ENCODE measurements at places on chromosomes 7 and 10.

DNA sequence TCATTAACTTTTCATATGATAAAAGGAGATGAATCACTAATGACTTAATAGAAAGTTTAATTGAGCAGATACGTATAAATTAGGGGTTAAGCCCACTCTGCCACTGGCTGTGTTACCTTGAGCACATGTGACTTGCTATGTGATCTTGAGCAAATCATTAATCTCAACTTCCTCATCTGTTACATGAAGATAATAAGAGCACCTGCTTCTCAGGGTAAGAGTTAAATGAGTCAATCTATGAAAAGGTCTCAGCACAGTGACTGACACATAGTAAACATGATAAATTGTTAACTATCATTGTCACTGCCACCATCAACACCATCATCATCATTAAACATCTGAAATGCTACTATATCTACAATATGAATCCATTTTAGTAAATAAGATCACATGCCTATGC is 110.8 kb downstream of the TPK1 start:
- DNase-seq: no peak

DNA sequence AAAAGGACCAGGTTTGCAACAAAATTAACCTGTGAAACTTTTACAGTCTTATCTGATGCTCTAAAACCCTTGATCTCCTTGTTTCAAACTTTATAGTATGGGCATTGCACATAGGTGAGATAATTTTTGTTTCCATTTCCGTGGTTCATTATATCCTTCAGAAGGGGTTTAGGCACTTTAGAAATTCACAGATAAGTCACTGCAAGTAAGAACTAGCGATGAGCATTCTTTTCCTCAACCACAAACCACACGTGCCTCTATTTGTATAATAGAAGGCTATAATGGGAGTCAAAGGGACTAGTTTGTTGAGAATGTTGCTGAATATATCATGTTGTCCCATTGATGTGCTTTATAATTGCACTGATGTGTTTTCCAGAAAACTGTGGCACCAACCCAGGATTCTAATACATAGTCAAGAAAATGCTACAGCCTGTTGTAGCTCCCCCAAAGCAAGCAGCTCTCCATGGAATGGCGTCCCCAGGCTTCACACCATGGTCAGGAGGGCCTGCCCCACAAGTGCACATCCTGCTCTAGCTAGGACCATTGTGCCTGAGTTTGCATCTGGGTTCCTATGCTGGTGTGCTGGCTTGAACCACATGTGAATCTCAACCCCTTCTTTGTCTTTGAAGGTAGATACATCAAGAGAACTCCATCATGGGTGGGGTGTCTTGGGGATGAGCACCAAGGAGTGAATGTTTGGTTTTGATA is 14.0 kb upstream of the ATXN7L1 start:
- no peak for DNase-seq

DNA sequence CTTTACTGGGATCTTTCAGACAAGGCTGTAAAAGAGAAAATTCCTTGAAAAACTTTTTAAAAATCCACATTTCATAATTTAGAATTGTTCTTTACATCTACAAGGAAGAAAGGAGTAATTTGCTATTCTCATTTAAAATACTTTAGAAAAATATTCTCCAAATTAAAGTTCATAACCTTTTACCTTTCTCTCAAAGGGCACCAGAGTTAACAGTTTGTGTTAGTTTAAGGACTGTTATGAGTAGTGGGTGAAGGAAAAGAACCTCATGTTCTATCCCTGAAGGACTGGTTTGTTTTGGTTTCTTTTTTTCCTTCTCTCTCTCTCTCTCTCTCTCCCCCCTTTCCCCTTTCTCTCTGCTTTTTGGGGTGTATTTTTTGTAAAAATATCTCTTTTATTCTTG is 4.1 kb downstream of the AGMO start:
- no peak for DNase-seq

DNA sequence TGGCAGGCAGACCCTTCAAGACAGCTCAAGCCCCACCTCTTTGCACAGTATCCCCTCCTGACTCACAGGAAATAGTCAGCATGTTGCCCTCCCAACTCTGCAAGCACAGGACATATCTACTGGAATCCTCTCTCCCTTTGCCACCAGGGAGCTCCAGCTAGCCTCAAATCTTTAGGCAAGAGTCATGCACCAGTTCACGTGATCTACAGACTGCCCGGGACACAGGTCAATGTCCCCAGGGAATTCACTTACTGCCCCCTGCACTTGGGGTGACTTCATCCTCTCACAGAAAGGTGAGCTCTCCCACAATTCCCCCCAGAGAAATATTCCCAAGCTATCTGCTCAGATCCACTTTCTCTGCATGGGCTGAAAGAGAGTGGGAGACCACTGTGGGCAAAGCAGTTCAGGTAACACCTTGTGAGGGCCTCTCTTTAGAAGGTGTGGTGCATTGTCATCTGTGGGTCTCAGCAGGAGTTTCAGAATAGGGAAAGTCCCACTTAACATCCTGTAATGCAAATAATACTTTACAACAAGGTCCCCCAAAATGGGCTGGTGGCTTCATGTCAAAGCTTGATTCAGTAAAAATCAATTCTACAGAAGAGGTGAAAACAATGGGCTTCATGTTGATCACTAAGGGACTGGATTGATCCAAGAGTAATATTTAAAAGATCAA is 129.9 kb downstream of the NOC3L start:
- DNase-seq: no peak

GRCh38 chr10:76432016-76433012 is 1000.9 kb downstream of the LRMDA start:
- DNase-seq: no peak

All from NCI-H187 treated with DMSO at 0.1 percent for 48 hours (cell line).